ENCODE measurements at places on chromosomes 5 and 9. TPM values are rescaled to one million over a fixed set of nuclear protein-coding genes. Genes with fewer than 3 reads are reported as not detected.

LRRC14B gene
- not detected for total RNA-seq

CTXN3 gene
- not detected for total RNA-seq

PALM2AKAP2 gene
- total RNA-seq: 0.06 TPM

LURAP1L gene
- total RNA-seq: 18.6 TPM

PCDHB6 gene
- 1.1 TPM for total RNA-seq

OLFM1 gene
- 10.3 TPM for total RNA-seq

BTNL3 gene
- total RNA-seq: not detected

ATP10B gene
- total RNA-seq: not detected

ISL1 gene
- not detected for total RNA-seq

MYMK gene
- not detected for total RNA-seq

PCDHGA9 gene
- 0.07 TPM for total RNA-seq

PARP8 gene
- 0.13 TPM for total RNA-seq

DOLPP1 gene
- 18.9 TPM for total RNA-seq

PPP1R2B gene
- total RNA-seq: 0.06 TPM

CA9 gene
- total RNA-seq: 4.2 TPM

SLC27A6 gene
- 0.06 TPM for total RNA-seq

FABP6 gene
- total RNA-seq: 0.99 TPM

PTGES gene
- 139 TPM for total RNA-seq

HK3 gene
- 0.03 TPM for total RNA-seq

C1QTNF3 gene
- total RNA-seq: 0.53 TPM

ANKRD18B gene
- total RNA-seq: 4.6 TPM

INSL4 gene
- total RNA-seq: 17.0 TPM

SLC2A8 gene
- 14.2 TPM for total RNA-seq

FAM163B gene
- total RNA-seq: not detected
